Vagina (tissue), 2 donors: ENCODE measurements at places on chromosomes 4 and X. TPM values are rescaled to one million over a fixed set of nuclear protein-coding genes. Genes with fewer than 3 reads are reported as not detected.

GRCh38 chr4:87978681-87979080, 3.2 kb downstream of the SPP1 start:
- no peaks in the 10 kb centered on the region for H3K4me1 ChIP-seq
- H3K36me3 ChIP-seq = no peaks in the 10 kb centered on the region
- H3K27ac ChIP-seq = no peak overlapping the region

DNA sequence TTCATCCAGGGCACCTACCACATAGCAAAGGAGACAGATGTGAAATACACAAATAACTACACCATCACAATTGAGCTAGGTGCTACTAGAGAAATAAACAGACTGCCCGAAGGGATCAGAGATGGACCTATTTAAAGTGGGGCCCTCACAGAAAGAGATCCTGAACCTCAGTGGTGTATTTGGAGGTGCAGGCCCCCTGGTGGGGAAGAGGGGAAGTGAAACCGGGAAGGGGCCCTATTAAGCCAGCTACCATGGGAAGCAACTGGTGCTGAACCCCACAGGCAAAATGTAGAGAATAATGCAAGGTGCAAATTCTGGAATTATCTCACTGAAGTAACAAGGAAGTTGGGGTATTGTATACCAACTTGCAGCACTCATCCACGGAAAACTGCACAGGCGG, 78.6 kb upstream of the FAM9A start:
- DNase-seq = no peak
- H3K36me3 ChIP-seq = no peaks in the 10 kb centered on the region
- no peaks in the 10 kb centered on the region for H3K4me1 ChIP-seq
- no peak overlapping the region for H3K4me3 ChIP-seq
- no peak overlapping the region for H3K27ac ChIP-seq
- no peaks in the 10 kb centered on the region for H3K27me3 ChIP-seq

DNA sequence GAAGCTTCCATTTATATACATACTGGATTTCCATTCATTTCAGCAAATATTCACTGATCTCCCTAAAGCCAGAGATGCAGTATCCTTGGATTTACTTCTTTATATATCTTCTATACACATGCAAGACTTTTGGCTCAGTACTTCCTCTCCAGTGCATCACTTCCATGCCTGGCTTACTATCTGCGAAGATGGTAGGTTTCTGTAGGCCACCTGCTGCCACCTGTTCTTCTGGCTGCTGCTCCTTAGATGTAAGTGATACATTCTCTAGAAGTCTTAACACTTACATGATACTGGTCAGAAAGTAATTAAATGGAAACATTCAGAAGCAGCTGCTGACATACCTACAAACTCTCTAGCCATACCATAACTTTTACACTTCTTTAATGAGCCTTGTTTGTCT, 48.9 kb downstream of the TBC1D9 start:
- no peaks in the 10 kb centered on the region for H3K36me3 ChIP-seq
- H3K4me1 ChIP-seq = peaks cover 26% of the 10 kb centered on the region
- no peaks in the 10 kb centered on the region for H3K27me3 ChIP-seq
- no peak for DNase-seq
- H3K27ac ChIP-seq = no peak overlapping the region
- H3K4me3 ChIP-seq = no peak overlapping the region

Gene MED28
- 14.0 TPM for total RNA-seq

Gene FDCSP
- not detected for total RNA-seq

Gene ADH7
- 11.8 TPM for total RNA-seq
